Body of pancreas (tissue), 4 donors: ENCODE measurements at places on chromosomes 13 and 19. TPM values are rescaled to one million over a fixed set of nuclear protein-coding genes. Genes with fewer than 3 reads are reported as not detected.

- H3K4me1 ChIP-seq: peaks cover 9% of the 10 kb centered on the region
- no peak for DNase-seq
- no peak overlapping the region for H3K27ac ChIP-seq
- no peaks in the 10 kb centered on the region for H3K27me3 ChIP-seq
Measured at GRCh38 chr13:41746259-41746658, 214.7 kb downstream of the VWA8 start.

GRCh38 chr19:23777216-23777615, 18.5 kb upstream of the ZNF681 start:
- no peak for DNase-seq
- no peaks in the 10 kb centered on the region for H3K4me1 ChIP-seq
- no peaks in the 10 kb centered on the region for H3K27me3 ChIP-seq
- H3K36me3 ChIP-seq: peaks cover 4% of the 10 kb centered on the region

Gene SLITRK6
- total RNA-seq: not detected

Gene C1QTNF9B
- not detected for total RNA-seq
